ENCODE measurements at places on chromosomes 4 and X. TPM values are rescaled to one million over a fixed set of nuclear protein-coding genes. Genes with fewer than 3 reads are reported as not detected.

Gene KCND1
- 10.4 TPM for total RNA-seq

Gene WAS
- 29.5 TPM for total RNA-seq

Gene C4orf46
- 0.75 TPM for total RNA-seq

Gene VMA21
- total RNA-seq = 10.0 TPM

Gene GRID2
- total RNA-seq = not detected

- H3K27me3 ChIP-seq = no peaks in the 10 kb centered on the region
- H3K36me3 ChIP-seq = peaks cover 5% of the 10 kb centered on the region
- no peaks in the 10 kb centered on the region for H3K4me1 ChIP-seq
- H3K27ac ChIP-seq = no peak overlapping the region
- DNase-seq = no peak
- no peak overlapping the region for H3K4me3 ChIP-seq
These were observed 69.2 kb downstream of the CRMP1 start for GRCh38 chr4:5823542-5824211.

DNA sequence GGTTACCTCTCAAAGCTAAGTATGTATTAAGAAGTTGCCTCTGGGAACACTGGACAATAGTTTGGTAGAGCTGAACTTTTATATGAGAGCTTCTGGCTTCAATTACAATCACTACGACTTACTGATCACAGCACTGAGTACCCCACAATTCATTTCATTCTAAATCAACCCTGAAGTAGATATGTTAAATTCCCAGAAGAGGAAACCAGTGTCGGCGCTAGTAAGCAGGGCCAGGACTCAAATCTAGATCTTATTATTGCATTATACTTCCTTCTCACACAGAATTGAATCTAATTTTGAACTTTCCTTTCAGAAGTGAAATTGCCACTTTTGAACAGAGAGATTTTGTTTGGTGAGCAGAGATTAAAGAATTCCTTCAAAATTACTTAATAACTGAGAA, 41.8 kb downstream of the HUWE1 start:
- no peak overlapping the region for H3K27ac ChIP-seq
- no peaks in the 10 kb centered on the region for H3K4me1 ChIP-seq
- no peak for DNase-seq
- no peaks in the 10 kb centered on the region for H3K27me3 ChIP-seq

DNA sequence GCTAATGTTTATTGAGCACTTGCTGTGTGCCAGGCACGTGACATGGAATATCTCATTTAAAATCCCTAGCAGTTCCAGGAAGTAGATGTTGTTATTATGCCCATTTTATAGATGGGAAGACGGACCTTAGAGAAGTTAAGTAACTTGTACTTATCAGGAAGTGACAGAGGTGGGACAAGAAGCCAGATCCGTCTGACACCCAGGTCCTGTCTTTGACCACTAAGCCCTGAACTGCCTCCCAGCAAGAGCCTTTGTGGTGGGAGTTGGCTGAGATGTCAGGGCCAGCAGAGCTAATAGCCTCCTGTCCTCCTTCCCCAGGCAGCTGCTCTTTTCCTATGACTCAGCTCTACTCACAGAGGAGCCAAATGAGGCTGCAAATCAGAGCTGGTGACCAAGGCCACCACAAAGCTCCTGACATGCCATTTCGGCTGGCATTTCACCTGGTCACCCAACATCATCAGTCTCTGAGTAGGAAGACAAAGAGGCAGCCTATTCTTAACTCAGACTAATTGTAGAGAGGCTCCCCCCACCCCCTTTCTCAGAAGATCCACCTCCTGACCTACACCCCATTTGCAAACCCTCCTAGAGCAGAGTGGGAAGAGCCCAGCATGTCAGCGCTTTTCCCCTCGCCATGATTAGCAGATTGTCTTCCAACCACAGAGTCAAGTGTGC, 175.1 kb upstream of the KIT start:
- H3K36me3 ChIP-seq = no peaks in the 10 kb centered on the region
- no peak overlapping the region for H3K4me3 ChIP-seq
- H3K27me3 ChIP-seq = no peaks in the 10 kb centered on the region

GRCh38 chr4:28313729-28314713, 1453.4 kb downstream of the STIM2 start:
- no peak overlapping the region for H3K27ac ChIP-seq
- DNase-seq = no peak
- no peaks in the 10 kb centered on the region for H3K36me3 ChIP-seq
- no peak overlapping the region for H3K4me3 ChIP-seq

- peaks cover 18% of the 10 kb centered on the region for H3K36me3 ChIP-seq
- peak within 1 kb of the TSS; percentile 89 for H3K27ac ChIP-seq
- H3K4me1 ChIP-seq = peaks cover 4% of the 10 kb centered on the region
- H3K27me3 ChIP-seq = no peaks in the 10 kb centered on the region
These were observed at the start of gene PLP2 for GRCh38 chrX:49171752-49172279. TSS of gene PLP2 (plus strand) at chrX:49171898. CDS start at chrX:49172001, 103 bp downstream.

GRCh38 chr4:121448231-121448630, 67.4 kb upstream of the QRFPR start:
- H3K27me3 ChIP-seq = no peaks in the 10 kb centered on the region
- no peaks in the 10 kb centered on the region for H3K36me3 ChIP-seq
- H3K4me1 ChIP-seq = no peaks in the 10 kb centered on the region
- no peak overlapping the region for H3K27ac ChIP-seq
- no peak for DNase-seq
- no peak overlapping the region for H3K4me3 ChIP-seq

DNA sequence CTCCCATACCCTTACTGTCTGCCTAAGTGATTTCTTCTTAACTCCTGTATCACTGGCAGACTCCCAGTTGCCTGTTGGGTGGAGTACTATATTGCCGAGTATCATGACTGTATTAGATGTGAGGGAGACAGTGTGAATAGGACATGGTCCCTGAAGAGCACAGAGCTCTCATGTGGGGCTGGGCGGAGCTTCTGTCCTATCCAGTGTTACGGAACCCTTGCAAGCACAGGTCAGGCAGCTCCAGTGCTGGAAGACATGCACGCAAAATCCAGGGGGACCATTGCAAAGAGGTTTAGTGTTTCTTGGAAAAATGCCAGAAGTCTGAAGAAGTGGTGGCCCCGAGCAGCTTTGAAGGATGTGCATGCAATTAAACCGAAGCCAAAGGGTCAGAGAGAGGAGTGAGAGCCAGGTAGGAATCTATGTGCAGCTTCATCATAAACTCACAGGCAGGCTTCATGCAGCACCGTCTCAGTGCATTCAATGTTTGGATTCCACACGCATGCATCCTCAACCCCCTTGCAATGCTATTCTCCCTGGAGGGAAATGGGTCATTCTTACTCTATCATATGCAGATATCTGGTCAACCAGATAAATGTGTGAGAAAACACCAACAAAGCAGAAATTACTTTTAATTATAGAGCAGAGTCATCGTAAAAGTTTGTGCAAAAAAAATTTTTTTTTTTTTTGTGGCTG, 49.7 kb upstream of the DHRSX start:
- no peaks in the 10 kb centered on the region for H3K36me3 ChIP-seq
- no peak overlapping the region for H3K4me3 ChIP-seq
- no peak overlapping the region for H3K27ac ChIP-seq
- H3K4me1 ChIP-seq = no peaks in the 10 kb centered on the region
- no peaks in the 10 kb centered on the region for H3K27me3 ChIP-seq

- DNase-seq = no peak
- no peaks in the 10 kb centered on the region for H3K27me3 ChIP-seq
- H3K36me3 ChIP-seq = no peaks in the 10 kb centered on the region
- H3K4me3 ChIP-seq = no peak overlapping the region
- H3K4me1 ChIP-seq = no peaks in the 10 kb centered on the region
- H3K27ac ChIP-seq = no peak overlapping the region
These were observed 208.9 kb upstream of the SLIT2 start for GRCh38 chr4:20042769-20043168.

- DNase-seq = no peak
- no peaks in the 10 kb centered on the region for H3K36me3 ChIP-seq
- H3K4me1 ChIP-seq = no peaks in the 10 kb centered on the region
- no peak overlapping the region for H3K27ac ChIP-seq
These were observed 110.7 kb downstream of the PSAPL1 start for GRCh38 chr4:7323872-7324650.

DNA sequence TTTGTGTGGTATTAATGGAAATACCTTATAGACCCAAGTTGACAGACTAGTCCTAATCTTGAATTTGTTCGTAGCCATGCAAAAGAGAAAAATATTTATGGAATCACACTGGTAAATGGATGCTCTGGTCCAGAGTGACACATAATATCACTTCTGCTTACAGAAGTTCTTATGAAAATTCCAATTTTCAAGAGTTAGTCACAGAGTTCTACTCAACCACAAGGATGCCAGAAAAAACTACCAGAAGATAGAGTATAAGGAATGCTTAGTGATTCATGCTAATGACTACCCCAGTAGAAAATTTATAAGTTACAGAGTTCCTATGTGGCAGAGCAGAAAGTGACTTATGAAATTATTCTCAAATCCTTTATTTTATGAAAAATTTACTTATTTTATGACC, 1384.8 kb downstream of the FAM133A start:
- DNase-seq = no peak
- H3K27me3 ChIP-seq = no peaks in the 10 kb centered on the region
- H3K36me3 ChIP-seq = no peaks in the 10 kb centered on the region
- H3K4me1 ChIP-seq = no peaks in the 10 kb centered on the region

GRCh38 chr4:89739311-89739988, 97.5 kb downstream of the SNCA start:
- H3K4me3 ChIP-seq = no peak overlapping the region
- no peaks in the 10 kb centered on the region for H3K36me3 ChIP-seq
- DNase-seq = no peak
- no peaks in the 10 kb centered on the region for H3K27me3 ChIP-seq

GRCh38 chr4:85407546-85407945, 67.4 kb upstream of the ARHGAP24 start:
- DNase-seq = no peak
- no peak overlapping the region for H3K27ac ChIP-seq
- H3K27me3 ChIP-seq = no peaks in the 10 kb centered on the region
- H3K4me1 ChIP-seq = no peaks in the 10 kb centered on the region
- no peaks in the 10 kb centered on the region for H3K36me3 ChIP-seq

DNA sequence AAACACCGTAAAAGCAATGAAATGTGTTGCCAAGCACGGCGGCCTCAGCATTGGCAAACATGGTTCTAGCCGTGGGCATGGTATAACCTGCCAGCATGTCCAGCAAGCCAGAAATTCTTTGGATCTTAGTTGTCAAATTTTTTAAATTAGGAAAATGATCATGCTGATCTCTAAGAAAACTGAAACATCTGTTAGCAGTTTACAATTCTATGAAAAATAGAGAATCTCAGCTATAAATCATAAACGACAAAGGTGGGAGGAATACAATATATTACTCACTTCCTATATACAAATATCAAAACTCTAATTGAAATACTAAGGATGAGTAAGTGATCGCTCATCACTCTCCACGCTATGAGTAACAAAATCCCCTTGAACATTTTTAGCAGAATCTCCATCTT, 130.3 kb downstream of the ADGRA3 start:
- H3K4me3 ChIP-seq = no peak overlapping the region
- H3K4me1 ChIP-seq = no peaks in the 10 kb centered on the region
- no peaks in the 10 kb centered on the region for H3K27me3 ChIP-seq
- no peak for DNase-seq

DNA sequence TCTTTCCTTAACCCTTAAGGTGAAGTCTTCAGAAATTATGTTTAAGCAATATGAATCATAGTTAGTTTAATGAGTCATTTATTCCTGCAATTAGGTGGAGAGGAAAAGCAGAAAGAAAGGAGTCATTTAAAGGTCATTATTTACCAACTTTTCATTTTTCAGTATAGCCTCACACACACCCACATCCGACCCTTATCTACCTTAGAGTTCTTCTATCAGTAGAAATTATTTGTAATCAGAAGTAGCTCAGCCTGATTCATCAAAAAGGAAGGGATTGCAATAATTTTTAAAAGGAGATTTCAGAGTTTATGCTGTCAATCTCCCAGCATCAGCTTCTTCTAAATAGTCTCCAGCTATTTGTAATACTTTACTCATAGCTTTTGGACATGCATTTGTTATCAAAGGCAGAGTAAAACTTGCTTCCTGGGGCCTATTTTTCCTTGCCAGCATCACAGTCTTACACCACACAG, 5.9 kb downstream of the ANXA10 start:
- DNase-seq = no peak
- H3K36me3 ChIP-seq = no peaks in the 10 kb centered on the region
- no peaks in the 10 kb centered on the region for H3K4me1 ChIP-seq
